Stimulated activated CD8-positive, alpha-beta memory T cell treated with anti-CD3 and anti-CD28 coated beads, Interleukin-4, amount 100 ng/mL, for 4 hours (primary cell): ENCODE measurements at places on chromosomes 4 and X.
A peak's percentile ranks its signal among the peaks of the same experiment; 100 is the strongest.

DNA sequence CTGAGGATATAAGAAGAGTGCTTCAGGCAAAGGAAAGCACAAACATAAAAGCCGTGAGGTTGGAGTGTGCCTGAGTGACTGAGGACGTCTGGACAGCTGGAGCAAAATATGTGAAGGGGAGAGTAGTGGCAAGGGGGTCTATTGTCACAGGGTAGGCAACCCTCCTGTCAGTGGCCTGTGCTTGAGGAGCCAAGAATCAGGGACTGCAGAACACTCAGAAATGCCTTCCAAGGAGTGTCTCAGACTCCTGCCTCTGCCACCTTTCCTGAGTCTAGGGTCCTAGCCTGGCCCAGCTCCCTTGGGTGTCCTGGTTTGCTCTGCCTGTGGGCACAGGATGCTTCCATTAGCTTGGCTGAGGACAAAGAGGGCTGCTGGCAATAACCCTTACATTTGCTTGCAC, 152.5 kb upstream of the PJA1 start:
- DNase-seq: no peak

DNA sequence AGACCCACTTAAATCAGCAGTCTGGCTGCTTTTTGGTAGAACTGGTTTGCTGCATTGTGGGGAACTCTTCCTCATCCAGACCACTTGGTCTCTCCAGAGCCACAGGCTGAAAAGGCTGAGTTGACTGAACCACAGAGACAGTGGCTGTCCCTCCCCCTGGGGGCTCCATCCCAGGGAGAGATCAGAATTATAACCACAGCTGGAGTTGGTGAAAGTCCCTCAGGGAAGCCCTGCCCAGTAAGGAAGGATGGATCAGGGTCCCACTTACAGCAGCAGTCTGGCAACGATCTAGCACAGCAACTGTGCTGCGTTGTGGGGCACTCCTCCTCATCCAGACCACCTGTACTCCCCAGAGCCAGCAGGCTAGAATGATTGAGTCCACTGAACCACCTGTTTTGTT, 212.7 kb downstream of the SOX3 start:
- DNase-seq: no peak

DNA sequence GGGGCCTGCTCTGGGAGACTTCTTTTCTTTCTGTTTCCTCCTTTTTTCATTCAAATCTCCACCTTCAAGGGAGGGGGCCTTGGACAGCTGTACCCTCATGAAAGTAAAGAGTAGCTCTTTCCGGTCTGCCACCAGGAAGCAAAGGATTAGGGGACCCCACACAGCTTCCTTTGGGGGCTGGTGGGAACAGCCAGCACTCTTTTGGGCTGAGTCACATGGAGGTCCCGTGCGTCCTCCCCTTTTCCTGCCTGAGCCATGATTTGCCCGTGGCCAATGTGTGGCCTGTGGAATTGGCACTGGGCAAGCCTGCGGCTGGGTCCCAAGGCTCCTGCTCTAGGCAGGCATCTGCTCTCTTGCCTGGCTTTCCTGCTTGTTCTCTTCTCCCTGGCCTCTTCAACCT, 65.5 kb downstream of the FHDC1 start:
- no peak for DNase-seq

DNA sequence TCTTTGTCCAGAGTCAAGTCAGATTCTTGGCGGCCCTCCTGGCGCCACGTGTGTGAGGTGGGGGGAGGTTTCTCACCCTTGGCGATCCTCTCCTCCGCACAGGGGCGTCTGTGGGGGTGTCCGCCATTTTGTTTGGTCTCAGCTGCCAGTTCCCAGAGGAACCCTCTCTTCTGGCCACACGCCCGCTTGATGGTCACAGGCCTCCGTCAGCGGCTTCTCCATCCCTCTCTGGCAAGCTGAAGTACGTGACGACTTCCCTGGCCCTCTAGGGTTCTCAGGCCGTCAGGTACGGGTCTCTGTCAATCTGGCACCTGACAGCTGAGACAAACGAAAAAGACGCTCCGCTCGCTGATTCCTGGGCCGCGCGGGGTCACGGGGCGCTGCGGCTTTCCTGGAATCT, 272.6 kb downstream of the TRIML1 start:
- no peak for DNase-seq

DNA sequence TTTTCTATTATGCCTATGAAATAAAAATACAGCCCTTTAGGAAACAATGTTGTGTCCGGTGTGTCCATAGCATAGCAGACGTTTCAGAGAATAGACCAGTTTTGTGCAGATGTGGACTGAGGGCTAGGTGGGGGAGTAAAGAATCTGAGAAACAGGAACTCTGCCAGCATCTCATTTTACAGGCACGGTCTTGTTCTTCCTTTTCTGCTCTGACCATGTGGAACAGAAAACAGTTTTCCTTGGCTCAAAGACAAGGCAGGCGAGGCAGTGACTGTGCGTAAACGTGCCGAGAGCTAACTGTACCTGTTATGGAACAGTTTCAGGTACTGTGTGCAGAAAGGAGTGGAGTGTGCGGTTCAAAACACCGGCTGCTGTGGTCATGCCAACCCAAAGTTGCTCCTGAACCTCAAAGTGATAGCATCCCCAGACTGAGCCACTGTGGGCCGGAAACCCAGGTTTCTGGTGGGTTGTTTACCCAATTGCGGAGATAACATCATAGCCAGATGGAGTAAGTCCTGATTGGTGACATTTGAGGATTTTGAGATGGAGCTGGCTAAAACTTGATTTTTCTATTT, 20.2 kb downstream of the CNGA2 start:
- no peak for DNase-seq

GRCh38 chrX:132833373-132833772, 125.1 kb downstream of the HS6ST2 start:
- DNase-seq: no peak

- no peak for DNase-seq
Observed at GRCh38 chr4:165726831-165727230, 146.2 kb upstream of the TLL1 start.

DNA sequence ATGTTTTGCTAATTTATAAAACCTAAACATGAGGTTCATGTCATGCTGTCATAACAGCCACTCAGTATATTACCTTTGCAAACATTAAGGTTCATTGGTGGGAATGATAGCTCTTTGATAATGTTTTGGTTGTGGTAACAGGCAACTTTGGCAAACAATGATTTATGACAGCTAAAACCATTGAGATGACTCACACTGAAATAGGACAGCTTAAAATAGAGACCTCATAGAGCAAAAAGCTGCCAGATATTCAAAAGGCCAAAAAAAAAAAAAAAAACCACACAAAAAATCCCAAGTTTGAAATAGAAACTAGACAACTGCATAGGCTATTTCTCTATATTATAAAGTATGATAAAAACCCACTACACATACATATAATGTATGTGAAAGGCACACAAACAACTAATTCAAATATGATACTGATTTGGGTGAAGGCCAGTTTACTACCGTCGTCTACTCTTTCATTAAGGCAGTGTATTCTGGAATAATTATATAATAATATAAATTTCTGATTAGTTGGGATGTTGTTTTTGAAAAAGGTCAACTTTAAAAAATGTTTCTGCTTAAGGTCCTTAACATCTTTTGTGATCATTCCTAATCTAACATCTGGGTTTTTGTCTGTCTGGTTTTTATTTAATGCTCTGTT, 646.0 kb upstream of the PITX2 start:
- no peak for DNase-seq

DNA sequence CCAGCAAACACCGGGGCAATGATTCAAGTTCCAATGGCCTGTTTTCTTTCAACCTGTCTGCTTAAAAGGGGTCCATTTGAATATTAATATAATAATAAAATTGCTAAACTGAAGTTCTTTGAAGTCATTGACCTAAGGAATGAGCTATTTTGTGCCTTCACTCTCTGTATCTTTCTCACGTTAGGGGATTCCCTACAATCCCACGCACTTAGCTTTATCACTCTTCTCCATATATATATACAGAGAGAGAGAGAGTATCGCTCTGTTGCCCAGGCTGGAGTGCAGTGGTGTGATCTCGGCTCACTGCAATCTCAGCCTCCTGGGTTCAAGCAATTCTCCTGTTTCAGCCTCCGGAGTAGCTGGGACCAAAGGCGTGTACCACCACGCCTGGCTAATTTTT, 83.9 kb upstream of the NWD2 start:
- no peak for DNase-seq

DNA sequence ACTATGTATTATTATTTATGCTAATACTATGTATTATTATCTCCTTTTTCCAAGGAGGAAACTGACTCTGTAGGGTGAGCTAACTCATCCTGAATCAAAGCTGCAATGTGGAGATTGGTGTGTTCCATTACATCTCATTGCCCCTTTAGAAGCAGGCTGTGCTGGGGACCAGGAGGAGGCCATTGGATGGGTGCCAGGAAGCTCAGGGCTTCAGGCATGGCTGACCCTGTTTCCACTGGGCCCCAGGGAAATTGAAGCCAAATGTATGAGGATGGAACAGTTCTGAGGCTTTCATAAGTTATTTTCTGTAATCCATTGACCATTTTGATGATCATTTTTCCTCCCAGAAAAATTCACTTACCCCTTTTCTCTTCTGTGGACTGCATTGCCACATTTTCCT, 418.8 kb upstream of the ZFP42 start:
- no peak for DNase-seq

- no peak for DNase-seq
Observed at GRCh38 chr4:98151145-98151924, 8.1 kb upstream of the STPG2 start.

- no peak for DNase-seq
Observed at GRCh38 chr4:100679926-100680325, 162.1 kb upstream of the EMCN start.

DNA sequence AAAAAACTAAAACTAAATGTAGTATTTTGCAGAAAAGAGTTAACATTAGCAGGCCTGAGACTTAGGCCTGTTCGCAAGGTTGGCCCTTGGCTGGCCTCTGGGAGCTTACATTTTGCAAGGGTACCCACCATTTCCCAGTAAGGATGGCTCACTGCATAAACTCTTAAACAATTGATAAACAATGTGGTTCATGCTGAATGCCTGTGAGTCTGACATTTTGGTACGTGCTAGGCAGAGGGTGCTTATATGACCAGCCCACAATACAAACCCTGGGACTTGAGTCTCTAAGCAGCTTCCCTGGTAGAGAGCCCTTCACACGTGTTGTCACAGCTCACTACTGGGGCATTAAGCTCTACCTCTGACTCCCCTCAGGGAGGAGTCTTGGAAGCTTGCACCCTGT, 7.4 kb downstream of the PRPS2 start:
- no peak for DNase-seq

GRCh38 chrX:10089378-10089795, 67.4 kb upstream of the CLCN4 start:
- DNase-seq: no peak

- DNase-seq: peak; percentile 9
Observed at GRCh38 chrX:49230500-49231232, 2.5 kb downstream of the CACNA1F start.

- no peak for DNase-seq
Observed at GRCh38 chr4:13968723-13969122, 341.2 kb upstream of the BOD1L1 start.

DNA sequence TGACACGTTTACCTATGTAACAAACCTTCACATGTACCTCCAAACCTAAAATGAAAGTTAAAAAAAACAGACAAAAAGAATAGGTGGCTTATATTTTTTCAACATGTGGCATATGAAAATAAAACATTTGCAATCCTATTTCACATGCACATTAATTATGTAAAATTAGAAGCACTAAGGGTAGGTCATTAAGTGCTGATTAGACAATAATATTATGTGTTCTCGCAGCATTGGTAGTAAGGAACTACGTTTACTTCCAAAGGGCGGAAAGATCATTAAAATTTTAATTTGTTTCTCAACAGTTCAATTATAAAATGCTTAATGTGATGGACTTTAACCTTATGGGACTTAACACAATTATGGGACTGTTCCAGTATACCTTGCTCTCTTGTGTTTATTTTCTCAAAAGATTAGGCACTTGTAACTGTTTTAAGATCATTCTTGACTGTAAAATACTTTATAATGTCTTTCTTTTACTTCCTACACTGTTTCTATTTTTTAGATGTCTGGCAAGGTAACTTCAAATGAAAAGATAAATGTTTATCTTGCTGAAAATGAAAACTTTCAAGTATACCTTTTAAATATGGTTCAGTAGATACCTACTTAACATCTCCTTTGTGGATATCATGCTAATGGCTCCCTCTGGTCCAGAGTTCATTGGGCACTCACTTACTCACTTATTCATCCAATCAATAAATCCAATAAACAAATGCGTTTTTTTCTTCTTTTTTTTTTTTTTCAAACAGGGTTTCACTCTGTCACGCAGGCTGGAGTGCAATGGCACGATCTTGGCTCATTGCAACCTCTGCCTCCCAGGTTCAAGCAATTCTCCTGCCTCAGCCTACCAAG, 202.0 kb downstream of the ARAP2 start:
- DNase-seq: no peak

DNA sequence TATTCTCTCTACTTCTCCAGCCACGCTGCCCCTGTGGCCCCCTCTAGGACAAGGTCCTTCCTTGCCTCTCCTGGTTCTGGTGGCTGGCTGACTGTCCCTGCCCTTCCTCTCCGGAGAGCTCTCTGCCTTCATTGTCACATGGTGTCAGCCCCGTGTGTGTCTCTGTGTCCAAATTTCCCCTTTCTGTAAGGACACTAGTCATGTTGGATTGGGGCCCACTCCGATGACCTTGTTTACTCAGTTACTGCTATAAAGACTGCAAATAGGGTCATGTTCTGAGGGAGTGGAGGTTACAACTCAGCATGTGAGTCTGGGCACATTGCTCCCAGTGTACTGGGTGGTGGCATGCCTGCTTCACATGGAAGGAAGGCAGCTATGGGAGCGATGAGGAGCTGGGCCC, 129.5 kb upstream of the PSAPL1 start:
- DNase-seq: no peak

- DNase-seq: no peak
Observed at GRCh38 chrX:45232139-45232538, 31.5 kb upstream of the DIPK2B start.

- DNase-seq: no peak
Observed at GRCh38 chr4:146477054-146477453, 44.7 kb downstream of the SLC10A7 start.

DNA sequence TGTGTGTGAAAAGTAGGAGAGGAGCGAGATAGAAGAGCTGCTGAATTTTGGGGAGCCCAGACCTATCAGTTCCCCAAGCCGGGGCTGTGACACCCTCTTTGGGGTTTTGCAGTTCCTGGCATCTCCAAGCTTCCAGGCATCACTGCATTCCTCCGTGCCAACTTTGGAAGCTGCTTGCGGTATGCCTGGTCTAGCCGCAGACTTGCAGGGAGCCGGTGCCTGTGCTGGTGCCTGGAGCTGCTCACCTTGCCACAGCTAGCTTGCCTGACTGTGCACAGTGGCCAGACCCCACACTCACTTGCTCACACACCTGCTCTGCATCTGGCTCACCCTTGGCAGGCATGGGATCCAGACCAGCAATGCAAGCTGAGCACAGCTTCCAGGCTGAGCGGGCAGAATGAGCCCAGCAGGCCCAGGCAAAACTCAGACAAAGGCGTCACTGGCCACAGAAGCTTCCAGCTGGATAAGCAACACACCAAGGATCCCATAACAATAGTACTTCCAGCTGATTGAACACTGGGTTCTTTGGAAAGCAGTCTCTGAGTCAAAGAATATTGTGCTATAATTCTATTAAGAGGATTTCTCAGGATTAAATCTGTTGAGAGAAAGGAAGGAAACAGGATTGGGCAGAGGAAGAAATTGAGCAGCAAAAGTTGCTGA, 390.9 kb downstream of the TEX13C start:
- no peak for DNase-seq

- no peak for DNase-seq
Observed at GRCh38 chr4:161555689-161556660, 607.8 kb downstream of the FSTL5 start.
